SHP77 treated with DMSO at 0.1 percent for 48 hours (cell line): ENCODE measurements at places on chromosomes 1 and 21.
A peak's percentile ranks its signal among the peaks of the same experiment; 100 is the strongest.

GRCh38 chr1:65281846-65282245, 27.5 kb upstream of the DNAJC6 start:
- no peak for DNase-seq

DNA sequence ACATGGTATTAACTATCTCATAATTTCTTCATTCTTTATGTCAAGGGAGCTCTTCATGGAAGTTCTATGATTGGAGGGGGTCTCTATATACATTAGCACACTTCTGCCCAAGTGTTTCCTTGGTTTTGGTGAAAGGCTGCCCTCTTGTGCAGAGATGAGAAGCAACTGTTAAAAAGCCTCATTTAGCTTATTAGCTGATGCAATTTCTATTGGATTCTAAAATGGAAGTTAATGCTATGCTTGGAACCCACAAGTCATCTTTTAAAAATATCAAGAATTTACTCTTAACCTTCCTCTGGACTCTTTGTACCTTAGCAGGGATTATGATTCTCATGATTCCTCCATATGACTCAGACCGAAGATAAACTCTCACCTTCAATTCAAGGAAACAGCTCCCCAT, 328.9 kb downstream of the PTBP2 start:
- DNase-seq: no peak

- no peak for DNase-seq
These were observed 202.4 kb downstream of the SMYD3 start for GRCh38 chr1:246304484-246305259.

- no peak for DNase-seq
These were observed 6.9 kb upstream of the SCYL3 start for GRCh38 chr1:169900571-169900970.

GRCh38 chr1:221644145-221644448, 97.8 kb downstream of the DUSP10 start:
- DNase-seq: no peak

DNA sequence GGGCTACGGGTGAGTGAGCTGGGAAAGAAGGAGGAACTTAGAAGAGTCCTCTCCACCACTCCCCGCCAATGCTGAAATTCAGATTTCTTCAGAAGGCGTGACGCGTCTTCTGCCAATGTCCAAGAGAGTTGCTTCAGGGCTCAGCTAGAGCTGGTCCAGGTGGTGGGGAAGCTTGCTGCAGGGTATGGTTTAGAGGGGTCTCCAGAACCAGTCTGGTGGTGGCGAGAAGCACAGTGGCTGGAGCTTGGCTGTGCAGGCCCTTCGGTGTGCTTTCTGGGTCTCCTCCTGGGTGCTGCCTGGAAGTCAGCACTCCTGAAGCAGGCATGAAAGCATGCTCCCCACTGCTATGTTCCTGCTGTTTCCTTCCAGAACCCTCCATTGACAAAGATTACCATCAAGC, 387.2 kb downstream of the PTPRU start:
- no peak for DNase-seq

- DNase-seq: no peak
These were observed 290.5 kb downstream of the AJAP1 start for GRCh38 chr1:4944911-4945310.

- no peak for DNase-seq
These were observed 3.5 kb downstream of the PAPPA2 start for GRCh38 chr1:176466514-176466913.

DNA sequence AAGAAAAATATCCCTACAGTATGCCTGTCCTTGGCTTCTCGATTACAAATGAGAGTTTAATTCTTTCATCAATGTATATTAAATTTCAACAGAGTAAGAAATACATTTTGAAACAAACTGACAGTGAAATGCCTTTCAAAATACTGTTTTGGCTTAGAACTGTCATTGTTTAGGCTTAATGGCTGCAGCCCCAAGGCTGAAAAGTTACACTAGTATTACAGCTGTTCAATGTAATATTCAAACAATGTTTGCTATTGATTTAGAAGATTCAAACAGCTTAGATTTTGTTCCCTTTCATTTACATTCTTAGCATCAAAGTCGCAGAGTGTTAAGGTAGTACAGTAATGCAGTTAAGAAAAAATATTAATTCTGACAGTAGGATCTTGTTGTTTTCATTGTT, 882.9 kb upstream of the ADGRL2 start:
- no peak for DNase-seq

GRCh38 chr1:3590139-3590763, 21.1 kb downstream of the MEGF6 start:
- DNase-seq: no peak

DNA sequence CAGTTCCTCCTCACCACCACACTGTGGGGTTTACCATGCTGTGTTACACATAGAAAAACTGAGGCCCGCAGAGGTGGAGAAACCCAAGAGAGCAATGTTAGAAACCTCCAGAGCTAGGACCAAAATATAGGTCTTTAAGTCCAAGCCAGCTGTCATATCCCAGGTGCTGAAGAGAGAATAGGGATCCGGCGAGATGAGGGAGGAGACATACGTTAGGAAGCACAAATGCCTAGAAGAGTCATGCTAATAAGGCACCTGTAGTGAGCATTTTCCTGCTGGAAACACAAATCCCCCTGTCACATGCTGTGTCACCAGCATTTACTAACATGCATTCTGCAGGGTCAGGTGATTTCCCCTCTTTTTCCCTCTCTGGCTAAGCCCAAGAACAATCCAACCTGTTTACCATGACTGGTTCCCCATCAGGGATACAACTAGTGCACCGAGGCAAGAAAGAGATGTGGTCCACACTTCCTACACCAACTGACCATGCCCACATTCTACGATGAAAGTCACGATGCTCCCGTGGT, 168.6 kb upstream of the CAMK1G start:
- no peak for DNase-seq

DNA sequence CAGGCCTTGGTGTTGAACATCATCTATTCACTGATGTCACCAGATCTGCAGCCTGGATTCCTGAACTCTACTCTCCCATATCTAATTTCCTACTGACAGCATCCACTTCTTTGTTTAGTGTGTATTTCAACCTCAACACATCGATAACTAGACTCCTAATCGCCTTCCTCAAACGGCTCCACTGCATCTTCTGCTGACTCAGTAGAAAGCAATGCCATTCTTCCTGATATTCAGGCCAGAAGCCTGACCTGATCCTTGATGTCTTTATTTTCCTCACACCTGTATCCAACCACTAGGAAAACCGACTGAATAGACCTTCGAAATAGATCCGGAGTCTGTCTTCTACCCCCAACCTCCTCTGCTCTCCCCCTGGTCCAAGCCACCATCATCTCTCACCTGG, 466.9 kb downstream of the PCP4 start:
- DNase-seq: no peak

GRCh38 chr1:235326719-235327558, 1.0 kb downstream of the ARID4B start:
- no peak for DNase-seq

DNA sequence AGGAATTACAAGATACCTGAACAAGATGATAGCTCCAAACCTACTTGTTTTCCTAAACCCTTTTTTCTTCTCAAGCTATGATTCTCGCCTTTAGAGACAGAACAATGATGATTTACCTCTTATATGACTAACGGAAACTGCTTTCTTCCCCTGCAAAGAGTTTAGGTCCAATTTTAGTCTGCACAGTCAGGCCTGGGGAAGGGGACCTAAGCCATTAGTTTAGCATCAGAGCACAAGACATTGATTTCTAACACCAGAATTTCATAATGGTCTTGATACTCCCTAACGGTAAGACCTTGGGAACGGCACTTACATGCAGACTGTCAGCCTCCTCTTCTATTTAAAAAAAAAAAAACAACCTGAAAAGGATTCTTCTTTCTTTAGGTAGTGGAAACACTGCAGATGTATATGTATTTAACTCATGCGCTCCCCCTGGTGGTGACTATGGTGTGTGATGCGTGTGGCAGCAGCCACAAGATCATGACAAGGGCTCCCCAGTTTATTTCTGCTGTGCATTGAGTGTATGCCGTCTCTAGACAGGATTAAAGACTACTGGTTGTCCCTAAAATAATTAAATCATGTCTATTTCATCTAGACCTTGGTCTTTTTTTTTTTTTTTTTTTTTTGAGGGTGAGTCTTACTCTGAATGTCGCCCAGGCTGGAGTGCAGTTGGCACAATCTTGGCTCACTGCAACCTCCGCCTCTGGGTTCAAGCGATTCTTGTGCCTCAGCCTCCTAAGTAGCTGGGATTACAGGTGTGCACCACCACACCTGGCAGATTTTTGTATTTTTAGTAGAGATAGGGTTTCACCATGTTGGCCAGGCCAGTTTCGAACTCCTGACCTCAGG, 37.3 kb upstream of the TMEM222 start:
- peak; percentile 50 for DNase-seq

GRCh38 chr1:2597441-2598328, 11.1 kb downstream of the PRXL2B start:
- DNase-seq: no peak

DNA sequence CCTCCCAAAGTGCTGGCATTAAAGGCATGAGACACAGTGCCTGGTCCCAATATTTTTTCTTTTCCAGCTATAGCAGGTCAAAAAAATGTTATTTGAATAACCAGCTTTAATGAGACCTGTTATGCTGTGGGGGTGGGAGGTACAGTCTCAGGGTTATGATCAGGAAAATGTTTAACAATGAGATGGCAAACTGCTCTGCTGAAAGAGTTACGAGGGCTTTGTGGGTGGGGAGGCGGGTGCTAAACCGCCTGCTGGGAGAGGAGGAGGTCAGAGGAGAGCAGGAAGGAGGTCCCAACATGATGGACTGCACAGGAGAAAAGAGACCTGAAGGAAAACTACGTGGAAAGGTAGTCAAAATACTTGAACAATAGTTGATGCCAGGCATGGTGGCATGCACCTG, 126.0 kb upstream of the B3GALT2 start:
- DNase-seq: no peak

GRCh38 chr1:81409780-81410274, 390.9 kb upstream of the ADGRL2 start:
- no peak for DNase-seq

GRCh38 chr1:248303324-248303723, at the start of gene OR2T12:
Gene OR2T12, minus strand, starts transcription at chr1:248303424. Its CDS starts 7,846 bp downstream, at chr1:248295578.
- DNase-seq: no peak

DNA sequence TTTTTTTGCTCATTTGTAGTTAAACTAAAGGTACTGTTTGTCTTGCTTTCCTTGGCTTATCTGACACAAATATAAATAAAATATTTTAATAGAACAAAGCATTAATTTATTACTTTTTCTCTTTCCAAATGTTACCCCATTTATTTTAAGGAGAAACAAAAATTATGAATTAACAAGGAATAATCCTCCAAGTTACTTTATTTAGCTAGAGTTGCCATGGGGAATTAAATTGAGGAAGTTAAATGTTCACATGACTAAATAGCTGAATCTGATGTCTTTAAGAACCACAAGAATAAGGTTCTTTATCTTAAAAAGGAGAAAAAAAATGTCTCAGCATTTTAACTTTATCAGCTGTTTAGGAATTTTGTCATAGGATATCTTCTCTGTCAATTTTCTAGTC, 12.3 kb downstream of the ATG4C start:
- DNase-seq: no peak
